Caco-2 (cell line): ENCODE measurements at places on chromosomes 2 and 18. TPM values are rescaled to one million over a fixed set of nuclear protein-coding genes. Genes with fewer than 3 reads are reported as not detected.

DNA sequence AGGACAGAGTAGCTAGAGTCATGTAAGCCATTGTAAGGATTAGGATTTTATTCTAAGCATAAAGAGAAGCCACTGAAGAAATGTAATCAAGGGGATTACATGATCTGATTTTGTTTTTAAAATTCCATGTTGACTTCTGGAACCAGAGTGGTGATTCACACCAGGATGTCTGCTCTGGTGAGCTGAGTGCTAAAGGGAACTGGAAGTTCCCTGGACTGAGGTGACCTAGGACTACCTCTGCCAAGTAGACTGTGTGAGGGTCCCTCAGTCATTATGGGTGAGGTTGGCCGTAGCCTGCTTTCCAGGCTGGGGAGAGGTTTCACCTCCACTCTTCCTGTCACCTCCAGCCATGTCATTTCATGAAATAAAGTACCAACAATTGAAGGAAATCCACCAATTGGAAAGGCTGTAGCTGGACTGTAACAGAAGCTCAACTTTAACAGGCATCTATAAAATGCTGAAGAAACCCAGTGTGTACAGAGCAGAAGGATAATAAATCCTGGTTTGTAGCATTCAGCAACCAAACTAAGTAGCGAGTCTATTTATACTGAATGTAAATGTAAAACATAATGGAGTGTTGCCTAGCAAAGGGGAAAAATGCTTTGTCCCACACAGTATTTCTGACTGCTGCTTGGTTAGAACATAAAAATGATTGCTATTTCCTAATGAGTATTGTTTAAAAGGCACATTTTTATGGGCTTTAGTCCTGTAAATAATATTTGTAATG is 507.4 kb upstream of the PKDCC start:
- no peak for DNase-seq

The VAPA gene
- 205 and 222 TPM in 2 replicates for total RNA-seq

The C2orf74 gene
- not detected in 2 replicates for total RNA-seq

The SLC40A1 gene
- 78.1 and 109 TPM in 2 replicates for total RNA-seq

The PDK1 gene
- total RNA-seq, result 10.7 and 11.0 TPM in 2 replicates

DNA sequence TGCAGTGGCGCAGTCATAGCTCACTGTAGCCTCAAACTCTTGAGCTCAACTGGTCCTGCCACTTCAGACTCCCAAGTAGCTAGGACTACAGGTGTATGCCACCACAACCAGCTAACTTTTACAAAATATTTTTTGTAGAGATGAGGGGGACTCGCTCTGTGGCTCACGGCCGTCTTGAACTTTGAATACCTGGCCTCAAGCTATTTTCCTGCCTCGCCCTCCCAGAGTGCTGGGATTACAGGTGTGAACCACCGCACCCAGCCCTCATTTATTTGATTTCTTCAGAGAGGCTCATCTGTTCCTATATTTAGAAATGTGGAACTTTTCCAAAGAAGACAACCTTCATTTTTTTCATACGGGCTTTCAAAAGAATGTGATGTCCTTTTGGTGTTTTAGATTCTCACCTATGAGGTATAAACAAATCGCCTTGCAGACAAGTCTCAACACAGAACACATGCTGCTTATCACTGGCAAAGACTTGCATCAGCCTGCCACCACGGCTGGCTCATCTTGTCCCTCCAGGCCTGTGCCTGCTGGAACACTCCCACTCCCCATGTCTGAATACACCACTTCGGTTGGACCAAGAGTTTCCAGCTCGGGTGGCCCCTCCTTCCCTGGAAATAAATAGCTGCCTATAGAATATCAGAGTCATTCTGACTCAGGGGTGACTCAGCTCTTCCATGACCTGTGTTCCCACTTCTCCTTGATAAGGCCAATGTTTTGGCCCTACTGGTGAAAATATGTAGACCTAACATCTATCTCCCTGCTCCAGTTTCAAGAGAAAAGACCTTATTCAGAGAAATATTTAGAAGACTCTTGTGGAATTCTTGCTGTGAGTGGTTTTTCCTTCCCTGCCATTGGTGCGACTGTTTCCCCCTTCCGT is 202.6 kb downstream of the TGIF1 start:
- DNase-seq, result peak; percentile 93

- no peak for DNase-seq
Observed at GRCh38 chr2:68768461-68768860, 33.9 kb downstream of the ARHGAP25 start.

GRCh38 chr2:10741139-10741538 is 19.7 kb downstream of the ATP6V1C2 start:
- no peak for DNase-seq

The CNGA3 gene
- total RNA-seq, result not detected in 2 replicates

- DNase-seq, result peak; percentile 24
Observed at GRCh38 chr2:239824046-239824694, 201.0 kb downstream of the NDUFA10 start.

DNA sequence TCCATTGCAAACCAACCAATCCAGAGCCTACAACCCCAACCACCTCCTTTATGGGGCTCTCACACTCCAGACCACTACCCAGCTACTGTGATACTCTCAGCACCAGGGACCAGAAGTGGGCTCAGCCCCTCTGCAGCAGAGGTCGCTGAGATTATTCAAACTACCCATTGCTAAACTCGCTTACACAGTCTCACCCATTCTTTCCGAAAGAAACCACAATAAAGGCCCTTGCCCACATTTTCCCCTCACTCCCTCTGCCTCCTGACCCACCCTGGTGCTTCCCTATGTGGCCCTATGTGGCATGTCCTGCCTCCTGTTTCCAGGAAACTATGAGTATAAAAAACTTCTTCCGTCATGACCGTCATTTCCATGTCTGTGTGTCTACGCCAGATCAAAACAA is 10.7 kb downstream of the TEX51 start:
- no peak for DNase-seq

The UGT1A9 gene
- 0.20 and 0.39 TPM in 2 replicates for total RNA-seq

DNA sequence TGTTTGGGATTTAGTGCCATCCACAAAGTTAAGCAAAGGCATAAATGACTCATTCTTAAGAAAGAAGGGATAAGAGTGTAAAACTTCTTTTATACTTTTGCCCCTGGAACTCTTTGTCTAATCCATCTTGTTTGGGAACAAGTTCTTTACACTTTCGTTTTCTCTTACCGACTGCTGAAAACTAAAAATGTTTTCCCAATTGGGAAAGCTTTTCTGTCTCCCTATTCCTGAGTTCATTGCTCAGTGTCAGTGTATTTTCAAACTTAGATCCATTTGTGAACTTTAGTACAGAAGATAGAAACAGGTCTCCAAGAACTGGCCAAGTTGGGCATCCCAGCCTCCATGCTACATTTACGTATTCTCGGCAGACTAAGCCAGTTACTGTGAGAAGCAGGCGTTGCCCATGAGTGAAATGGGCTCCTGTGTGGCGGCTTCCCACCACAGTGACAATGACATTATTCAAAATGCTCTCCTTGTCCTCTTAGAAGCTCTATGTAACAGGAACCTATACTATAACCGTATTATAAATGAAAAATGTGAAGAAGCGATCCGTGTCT is 51.7 kb downstream of the TGOLN2 start:
- DNase-seq, result no peak

- no peak for DNase-seq
Observed at GRCh38 chr2:26412091-26412673, 10.5 kb downstream of the DRC1 start.

The M1AP gene
- not detected in 2 replicates for total RNA-seq

The MAB21L4 gene
- 53.1 and 69.9 TPM in 2 replicates for total RNA-seq

DNA sequence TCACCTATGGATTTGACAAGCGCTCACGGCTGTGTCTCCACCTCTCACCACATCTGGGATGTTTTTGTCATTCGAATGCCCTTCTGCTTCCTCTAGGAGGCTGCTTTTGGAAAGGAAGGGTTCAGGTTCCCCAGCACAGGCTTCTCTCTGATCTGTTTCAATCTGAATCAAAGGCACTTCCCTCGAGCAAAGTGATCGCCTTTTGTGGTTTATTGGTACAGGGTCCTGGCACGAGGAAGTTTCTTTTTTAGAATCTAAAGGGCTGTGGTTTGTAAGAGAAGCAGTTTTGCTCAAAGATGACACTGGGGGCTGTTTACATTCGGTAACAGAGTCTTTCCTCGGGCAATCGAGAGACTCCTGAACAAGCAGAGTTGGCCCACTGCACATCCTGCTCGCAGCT is 145.0 kb downstream of the DAW1 start:
- no peak for DNase-seq

DNA sequence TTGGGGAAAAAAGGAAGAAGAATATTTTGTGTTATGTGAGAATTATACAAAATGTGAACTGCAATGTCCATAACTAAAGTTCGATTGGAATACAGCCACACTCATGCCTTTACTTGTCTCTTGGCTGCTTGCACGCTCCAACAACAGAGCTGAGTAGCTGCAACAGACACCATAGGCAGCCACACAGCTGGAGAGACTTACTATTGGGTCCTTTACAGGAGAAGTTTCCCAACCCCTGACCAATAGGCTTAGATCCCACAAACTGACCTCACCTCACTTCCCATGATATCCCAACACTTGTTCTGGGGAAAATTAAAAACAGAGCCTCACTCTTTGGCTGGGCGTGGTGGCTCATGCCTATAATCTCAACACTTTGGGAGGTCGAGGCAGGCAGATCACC is 213.8 kb downstream of the SH3BP4 start:
- no peak for DNase-seq

The IL1B gene
- total RNA-seq, result 0.18 TPM in 1 of 2 replicates, not detected in the other

GRCh38 chr2:166193407-166193806 is 65.6 kb upstream of the SCN1A start:
- DNase-seq, result no peak

The UNC80 gene
- not detected in 2 replicates for total RNA-seq

- DNase-seq, result no peak
Observed at GRCh38 chr2:201218780-201219179, 35.8 kb downstream of the CASP10 start.

The FBXO41 gene
- 11.6 and 12.1 TPM in 2 replicates for total RNA-seq

The SFTPB gene
- total RNA-seq, result not detected in 2 replicates
